ENCODE measurements at places on chromosomes 3 and 15.

- no peak for DNase-seq
Measured at GRCh38 chr3:109095166-109095565, 22.8 kb downstream of the MORC1 start.

GRCh38 chr3:173819368-173819767, 421.8 kb downstream of the NLGN1 start:
- no peak for DNase-seq

DNA sequence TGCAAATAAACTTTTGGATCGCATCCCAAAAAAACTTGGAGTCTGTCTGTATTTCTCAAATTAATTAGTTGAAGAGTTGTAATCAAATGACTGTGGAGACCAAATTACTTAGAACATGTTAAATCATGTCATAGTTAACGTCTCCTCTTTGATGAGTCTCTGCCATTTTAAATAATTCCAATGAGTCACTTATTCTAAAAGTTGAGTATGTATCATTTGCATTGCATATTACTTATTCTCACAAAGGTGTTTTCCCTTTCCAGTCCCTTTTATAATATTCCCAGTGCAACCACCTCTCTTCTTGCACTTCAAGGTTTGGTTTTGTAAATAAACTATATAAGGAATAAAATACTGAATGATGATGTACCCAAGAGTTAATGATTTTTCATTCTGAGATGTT, 36.0 kb upstream of the MBNL1 start:
- no peak for DNase-seq

DNA sequence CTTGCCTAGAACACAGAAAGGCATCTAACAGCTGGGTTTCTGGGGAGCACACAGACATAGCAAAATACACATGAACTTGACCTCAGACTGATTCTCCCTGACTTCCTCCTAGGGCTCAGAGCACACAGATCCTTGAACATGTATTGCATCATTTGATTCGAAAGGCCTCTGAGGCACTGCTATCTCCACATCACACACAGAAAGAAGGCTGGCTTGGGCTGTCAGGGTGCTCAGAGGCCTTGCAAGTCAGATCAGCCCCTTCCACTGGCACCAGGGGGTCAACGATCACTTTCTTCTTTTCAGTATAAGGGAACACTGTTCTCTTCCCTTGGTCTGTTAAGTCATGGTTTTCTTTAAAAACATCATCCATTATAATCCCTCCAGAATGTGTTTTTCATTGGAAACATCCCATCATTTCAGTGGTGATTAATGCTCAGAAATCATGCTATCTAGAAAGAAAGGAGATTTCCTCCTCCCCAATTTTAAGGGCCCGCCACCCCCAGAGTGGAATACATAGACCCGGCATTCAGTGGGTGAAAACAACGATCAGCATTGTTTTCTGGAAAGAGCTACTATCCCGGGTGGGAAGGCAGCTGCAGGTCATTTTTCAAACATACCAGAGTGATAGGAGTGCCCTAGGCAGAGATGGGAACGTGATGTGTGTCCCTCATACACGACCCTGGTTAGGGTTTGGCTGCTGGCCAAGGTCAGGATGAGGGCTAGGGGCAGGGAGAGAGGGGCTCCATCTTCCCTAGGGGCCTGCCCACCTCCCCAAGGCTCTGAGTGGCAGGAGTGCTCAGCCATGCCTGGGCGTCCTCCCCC, 253.3 kb upstream of the LYSMD4 start:
- no peak for DNase-seq

DNA sequence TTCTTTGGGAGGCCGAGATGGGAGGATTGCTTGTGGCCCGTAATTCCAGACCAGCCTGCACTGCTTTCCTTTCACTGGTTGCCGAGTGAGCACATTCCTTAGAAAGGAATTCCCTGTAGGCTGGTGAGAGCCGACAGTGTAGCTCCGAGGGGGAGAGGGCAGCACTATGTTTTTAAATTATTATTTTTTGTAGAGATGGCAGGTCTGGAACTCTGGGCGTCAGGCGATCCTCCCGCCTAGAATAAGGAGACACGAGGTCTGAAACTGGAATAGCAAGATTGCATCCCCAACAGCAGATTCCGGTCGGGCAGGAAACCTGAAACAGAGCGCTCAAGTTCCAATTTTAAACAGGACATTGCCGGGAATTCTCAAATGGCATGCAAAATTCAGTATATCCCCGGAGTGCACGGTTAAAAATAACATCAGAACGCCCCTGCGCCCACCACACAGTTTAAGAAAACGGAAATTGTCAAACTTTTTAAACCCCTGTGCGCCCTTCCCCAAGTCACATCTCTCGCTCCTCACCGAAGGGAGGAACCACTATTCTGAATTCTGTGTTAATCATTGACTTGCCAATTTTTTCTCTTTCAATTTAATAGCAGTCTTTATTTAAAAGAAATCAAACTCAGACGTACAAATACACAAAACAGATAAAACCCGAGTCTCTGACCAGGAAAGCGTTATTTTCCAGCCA, 643 bp upstream of the RNU5B-1 start:
- no peak for DNase-seq
